ENCODE measurements at places on chromosomes 6 and 20.
A peak's percentile ranks its signal among the peaks of the same experiment; 100 is the strongest.

- DNase-seq, result no peak
Observed at GRCh38 chr6:165511807-165512206, 151.2 kb downstream of the PDE10A start.

DNA sequence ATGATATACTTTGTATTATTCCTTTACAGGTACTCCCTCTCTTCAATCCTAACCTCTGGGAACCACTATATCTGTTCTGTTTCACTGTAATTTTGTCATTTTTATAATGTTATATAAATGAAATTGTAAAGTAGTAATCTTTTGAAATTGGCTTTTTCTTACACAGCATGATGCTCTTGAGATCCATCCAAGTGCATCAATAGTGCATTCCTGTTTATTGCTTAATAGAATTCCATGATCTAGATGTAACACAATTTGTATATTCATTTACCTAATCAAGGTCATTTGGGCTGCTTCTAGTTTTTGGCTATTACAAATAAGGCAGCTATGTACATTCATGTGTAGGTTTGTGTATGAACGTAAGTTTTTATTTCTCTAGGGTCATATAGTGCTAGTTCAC lies 174.6 kb downstream of the KHDC1L start:
- no peak for DNase-seq

- no peak for DNase-seq
Observed at GRCh38 chr20:40714109-40714508, 25.1 kb upstream of the MAFB start.

- DNase-seq, result no peak
Observed at GRCh38 chr6:1901556-1901955, 291.8 kb downstream of the FOXC1 start.

DNA sequence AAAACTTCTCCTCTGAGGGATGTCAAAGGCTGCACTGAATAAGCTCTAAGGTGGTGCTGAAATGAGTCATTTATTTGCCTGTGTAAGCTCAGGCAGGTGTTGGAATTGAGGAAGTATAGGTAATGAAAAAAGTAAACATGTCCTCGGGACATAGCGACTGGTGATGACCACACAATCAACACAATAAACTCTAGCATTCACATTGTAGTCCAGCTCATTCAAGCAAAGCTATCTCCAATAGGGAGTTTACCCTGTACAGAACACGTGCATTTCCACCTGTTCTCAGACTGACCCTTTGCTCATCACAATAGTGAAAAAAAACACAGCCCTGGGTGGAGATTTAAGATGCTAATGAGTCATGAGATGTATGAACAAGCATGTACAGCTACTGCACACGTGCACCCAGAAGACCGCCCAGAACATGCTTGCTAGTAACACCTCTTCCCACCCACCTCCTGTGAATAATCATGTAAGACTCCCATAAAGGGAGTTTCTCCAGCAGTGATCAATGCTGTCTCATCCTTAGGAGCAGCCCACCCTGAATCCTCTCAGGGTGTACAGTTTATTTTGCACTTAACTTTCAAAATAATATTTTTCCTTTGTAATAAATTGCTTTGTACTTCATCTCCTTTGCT lies 33.0 kb upstream of the POU5F1 start:
- DNase-seq, result peak; percentile 85

DNA sequence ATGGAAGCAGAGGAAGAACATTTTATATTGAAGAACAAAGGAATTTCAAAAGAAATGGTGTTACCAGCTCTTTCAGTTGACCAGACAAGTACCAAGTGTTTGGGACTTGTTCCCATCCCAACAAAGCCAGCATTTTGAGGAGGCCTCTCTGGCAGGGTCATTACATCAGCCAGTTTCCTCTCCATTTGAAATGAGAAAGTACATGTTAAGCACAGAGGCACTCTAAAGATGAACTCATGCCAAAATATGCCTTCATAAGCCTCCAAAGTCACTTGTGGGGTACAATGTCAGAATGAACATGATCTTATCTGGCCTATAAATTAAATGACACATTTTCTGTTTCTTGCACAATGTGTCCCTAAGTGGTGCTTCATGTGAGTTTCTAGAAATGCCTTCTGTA lies 223.9 kb downstream of the PRL start:
- no peak for DNase-seq

GRCh38 chr6:109373762-109374161 lies 8.5 kb downstream of the CD164 start:
- no peak for DNase-seq

DNA sequence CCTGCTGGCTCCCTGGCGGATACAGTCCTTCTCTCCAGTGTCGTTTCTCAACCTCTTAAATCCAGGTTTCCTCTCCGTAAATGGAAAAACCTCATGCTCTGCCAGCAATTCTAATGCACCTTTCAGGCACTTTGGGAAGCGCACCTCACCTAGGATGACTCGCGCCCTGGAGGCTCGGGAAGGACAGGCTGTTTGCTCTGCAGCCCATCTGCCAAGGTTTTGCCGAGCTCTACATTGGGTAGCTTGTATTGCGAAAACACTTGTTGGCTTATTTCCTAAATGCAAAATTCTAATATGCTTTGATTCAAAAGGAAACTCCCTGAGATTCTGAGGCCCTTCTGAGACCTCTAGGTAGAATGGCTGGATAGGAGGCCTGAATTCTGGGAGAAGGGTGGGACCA lies 102.6 kb upstream of the MLN start:
- DNase-seq, result no peak

GRCh38 chr6:32668226-32668747 lies 1.8 kb upstream of the HLA-DQB1 start:
- no peak for DNase-seq

DNA sequence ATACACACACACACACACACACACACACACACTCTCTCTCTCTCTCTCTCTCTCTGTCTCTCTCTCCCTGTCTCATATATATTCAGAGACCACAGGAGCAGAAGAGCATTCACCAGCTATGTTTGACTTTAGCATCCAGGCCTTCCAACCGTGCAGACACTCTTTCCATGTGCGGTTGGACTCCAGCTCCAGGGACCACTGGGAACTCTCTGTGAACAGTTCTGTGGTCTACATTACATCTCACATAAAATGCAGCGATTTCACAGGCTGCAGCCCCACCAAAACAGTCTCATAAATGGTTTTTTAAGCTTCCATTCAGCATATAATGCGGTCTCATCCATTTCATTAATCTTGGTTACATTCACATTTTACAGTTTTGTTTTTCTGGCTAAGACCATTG lies 508.4 kb upstream of the SULF2 start:
- no peak for DNase-seq

DNA sequence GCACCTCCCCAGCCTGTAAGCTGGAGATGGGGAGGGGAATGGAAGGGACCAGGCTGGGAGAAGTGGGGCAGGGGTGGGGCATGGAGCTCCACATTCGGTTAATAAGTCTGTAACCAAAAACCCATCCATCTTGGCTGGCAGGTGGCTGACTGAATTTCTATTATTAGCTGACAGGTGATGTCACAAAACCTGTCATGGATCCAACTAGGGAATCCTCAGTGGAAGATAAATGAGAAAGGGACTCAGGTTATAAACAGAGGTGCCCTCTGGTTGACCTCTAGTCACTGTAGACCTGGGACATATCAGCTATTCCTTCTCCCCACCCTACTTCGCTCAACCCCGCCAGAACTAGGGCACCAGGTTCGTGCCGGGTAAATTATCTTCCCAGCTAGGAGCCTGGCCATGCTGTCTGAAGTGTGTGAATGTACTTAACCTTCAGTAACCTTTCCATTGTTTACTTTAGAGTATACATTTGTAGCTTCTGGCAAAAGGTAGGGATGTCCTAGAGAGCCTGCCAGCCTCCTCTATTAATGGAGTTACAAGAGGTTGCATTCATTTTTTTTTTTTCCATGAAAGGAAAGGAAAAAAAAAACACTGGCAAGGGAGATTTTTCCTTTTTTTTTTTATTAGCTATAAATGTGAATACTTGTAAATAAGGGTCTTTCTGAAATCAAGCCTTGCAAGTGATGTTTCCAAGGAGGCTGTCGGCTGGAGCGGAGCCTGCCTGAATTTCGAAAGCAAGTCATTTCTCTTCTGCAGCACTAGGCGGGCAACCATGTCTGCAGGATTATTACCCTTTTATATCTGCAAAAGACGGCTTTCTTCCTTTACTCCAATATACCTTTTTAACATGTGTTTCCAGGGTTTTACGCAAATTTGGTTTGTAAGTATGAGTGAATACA lies 135.9 kb downstream of the TMEM242 start:
- peak; percentile 90 for DNase-seq

DNA sequence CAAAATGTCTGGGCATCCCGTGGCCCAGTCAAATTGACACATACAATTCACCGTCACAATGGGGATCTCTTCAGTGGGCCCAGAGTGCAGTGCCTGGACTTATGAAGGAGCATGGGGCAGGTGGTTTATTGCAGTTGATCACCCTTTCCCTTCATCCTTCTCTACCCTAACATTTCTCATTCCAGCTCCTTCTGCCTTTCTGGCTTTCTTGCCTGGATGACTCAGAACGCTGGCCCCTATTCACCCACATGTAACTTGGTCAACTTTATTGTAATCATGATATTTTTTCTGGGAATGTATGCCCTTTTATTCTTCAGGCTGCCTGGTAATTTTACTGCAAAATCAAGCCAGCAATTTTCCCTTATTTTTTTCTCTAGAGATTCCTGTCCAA lies 179.9 kb upstream of the DTNBP1 start:
- DNase-seq, result no peak

GRCh38 chr6:36946526-36946925 lies 8.0 kb upstream of the PI16 start:
- DNase-seq, result no peak

GRCh38 chr6:133674661-133675060 lies 214.3 kb upstream of the TCF21 start:
- no peak for DNase-seq

GRCh38 chr6:169933251-169933821 lies 181.9 kb downstream of the ERMARD start:
- no peak for DNase-seq

DNA sequence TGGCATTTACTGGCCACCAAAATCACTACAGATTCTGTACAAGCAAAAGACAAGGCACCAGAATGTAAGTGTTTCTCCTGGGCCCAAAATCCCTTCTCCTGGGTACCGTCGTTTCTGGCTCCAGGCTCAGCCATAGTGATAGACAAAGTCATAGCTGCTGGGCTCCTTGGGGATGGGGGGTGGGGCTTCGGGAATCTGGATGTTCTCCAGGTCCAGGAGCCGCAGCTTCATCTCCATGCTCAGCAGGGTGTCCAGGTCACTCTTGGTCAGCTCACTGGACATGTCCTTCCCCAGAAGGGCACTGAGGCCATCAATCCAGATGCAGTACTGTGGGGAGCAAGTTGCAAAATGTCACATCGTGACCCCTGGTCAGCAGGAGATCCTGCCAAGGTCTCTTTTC lies 39.2 kb downstream of the ELMO2 start:
- no peak for DNase-seq

DNA sequence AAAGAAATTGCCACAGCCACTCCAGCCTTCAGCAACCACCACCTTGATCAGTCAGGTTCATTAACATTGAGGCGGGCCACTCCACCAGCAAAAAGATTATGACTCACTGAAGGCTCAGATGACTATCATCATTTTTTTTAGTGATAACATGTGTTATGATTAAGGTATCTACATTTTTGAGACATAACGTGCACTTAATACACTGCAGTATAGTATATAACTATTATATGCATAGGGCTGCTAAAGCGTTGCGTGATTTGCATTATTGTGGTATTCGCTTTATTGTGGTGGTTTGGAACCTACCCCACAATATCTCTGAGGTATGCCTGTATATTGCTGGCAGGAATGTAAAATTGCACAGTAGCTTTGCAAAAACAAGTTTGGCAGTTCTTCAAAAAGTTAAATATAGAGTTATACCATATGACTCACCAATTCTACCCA lies 6.8 kb upstream of the RIPK1 start:
- DNase-seq, result no peak

DNA sequence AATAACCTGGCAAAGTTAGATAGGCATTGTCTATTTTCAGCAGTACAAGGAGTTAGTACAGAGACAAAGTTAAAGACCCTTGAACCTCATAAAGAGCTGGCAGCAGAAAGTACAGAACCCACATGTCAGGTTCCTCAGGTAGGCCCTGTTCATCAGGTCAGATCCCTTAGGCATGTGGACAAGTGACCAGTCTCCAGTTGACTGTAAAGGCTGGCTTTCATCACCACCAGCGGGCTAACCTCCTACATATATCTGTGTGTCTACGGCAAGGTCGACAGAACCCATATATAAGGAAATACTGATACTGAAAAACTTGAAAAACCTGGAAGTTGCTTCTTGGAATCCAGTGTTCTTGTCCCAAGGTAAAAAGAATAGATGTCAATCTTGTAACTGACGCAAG lies 223.1 kb upstream of the SGK1 start:
- DNase-seq, result no peak

DNA sequence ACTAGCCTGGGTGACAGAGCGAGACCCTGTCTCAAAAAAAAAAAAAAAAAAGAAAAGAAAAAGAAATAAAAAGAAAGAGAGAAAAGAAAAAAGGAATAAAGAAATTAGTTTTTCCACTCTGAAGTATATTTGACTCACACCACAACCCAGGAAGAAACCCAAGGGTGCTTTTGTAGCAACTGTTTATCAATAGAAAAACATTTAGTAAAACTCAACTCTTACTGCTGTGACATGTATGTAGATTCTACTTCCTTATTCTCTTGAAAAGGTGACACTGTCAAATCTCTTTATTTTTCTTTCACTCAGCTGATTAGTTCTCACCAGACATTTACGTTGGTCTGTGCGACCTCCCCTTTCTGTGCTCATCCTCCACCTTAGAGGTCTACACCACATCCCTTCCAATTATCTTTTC lies 99.9 kb upstream of the SHLD1 start:
- DNase-seq, result no peak

DNA sequence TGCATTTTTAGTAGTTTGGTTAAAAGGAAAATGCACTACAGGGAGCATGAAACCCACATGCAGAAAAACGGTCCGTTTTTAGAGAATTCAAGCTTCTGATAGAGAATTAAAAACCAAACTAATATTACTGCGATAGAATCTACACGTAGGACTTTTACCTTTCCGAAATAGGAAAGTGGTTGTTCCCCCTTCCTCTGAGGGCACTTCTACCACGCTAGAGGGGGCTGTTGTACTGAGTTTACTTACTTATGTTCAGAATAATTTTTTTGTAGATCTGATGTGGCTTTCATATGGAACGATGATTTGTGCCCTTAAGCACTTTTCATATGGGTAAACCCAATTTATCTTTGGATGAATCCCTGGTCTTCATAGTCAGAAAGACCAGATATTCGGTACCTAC lies 264.3 kb upstream of the PLN start:
- DNase-seq, result peak; percentile 65

DNA sequence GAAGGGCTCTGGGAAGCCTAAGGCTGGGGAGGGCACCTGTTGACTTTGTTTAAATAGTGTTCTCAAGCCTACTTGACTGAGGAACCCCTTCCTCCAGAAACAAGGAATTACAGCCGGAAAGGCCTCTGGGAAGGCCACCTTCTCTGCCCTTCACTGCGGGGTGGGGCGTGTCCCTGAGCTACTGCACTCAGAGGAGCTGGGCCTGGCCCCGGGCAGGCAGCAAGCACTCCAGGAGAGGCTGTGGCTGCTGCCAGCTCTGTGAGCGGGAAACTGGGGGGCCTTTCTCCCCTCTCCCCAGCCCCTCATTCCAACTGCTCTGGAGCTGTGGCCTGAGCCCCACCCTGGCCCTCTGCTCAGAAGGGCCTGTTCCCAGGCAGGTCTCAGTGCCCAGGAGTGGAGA lies 4.0 kb upstream of the OSBPL2 start:
- DNase-seq, result no peak

- DNase-seq, result no peak
Observed at GRCh38 chr6:43308101-43308989, at the start of gene CRIP3. TSS of gene CRIP3 (minus strand) at chr6:43308826. CDS start at chr6:43308792, 34 bp downstream.

All from COR-L47 (cell line).